Activated T-cell treated with anti-CD3 and anti-CD28 coated beads for 4 hours (primary cell): ENCODE measurements at places on chromosomes 13 and 19.

DNA sequence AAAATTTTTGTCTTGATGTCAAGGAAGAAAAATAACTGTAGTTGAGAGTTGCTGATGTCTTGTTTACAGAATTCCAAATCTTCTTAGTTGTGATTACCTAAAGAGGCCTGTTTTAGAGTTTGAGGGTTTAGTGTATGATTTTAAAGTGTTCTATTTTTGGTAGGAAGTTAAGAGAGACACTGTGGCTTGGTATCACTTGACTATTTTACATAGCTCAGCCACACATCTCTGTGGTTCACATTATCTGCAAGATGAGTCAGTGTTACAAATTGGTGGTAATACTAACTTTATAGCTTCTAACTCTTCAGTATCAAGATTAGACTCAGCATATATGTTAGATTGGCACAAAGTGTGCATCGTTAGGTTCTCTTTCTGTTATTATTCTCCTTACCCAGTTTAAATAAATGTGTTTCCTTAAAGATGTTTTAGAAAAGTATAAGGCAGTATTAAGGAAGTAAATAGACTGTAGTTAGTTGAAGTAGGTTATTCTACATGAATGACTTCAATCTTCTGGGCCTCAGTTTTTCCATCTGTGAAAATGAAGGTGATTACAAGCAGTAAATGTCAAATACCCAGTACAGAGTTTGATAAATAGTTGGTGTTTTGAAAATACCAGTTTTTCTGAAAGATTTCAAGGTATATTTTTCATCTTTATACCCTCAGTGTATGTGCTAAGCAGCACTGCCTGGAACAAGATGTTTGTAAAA is 33.4 kb downstream of the COG6 start:
- DNase-seq: no peak

DNA sequence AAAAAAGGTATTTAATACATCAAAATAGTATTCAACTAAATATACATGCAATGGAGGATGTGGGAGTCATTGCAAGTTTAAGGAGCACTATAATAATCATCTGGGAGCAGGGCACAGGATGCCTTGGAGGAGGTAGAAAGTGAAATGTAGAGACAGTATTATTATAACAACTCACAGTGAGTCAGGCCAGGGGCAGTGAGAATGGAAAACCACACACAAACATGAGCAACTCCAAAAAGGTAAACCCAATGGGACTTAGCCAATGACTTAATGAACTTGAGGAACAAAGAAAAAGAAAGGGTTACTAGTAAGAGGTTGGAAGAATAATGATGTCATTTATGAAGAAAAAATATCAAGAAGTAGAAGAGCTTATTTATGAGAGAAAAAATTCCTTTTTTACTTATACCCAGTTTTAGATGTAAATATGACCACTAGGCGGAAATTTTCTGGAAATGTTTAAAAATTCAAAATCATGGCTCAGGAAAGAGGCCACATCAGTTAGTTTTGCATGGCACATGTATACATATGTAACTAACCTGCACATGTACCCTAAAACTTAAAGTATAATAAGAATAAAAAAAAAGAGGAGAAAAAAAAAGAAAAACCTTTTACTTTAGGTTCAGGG is 389.3 kb downstream of the SUCLA2 start:
- DNase-seq: no peak

- no peak for DNase-seq
These were observed 1.8 kb downstream of the FGF14 start for GRCh38 chr13:102399791-102400674.

DNA sequence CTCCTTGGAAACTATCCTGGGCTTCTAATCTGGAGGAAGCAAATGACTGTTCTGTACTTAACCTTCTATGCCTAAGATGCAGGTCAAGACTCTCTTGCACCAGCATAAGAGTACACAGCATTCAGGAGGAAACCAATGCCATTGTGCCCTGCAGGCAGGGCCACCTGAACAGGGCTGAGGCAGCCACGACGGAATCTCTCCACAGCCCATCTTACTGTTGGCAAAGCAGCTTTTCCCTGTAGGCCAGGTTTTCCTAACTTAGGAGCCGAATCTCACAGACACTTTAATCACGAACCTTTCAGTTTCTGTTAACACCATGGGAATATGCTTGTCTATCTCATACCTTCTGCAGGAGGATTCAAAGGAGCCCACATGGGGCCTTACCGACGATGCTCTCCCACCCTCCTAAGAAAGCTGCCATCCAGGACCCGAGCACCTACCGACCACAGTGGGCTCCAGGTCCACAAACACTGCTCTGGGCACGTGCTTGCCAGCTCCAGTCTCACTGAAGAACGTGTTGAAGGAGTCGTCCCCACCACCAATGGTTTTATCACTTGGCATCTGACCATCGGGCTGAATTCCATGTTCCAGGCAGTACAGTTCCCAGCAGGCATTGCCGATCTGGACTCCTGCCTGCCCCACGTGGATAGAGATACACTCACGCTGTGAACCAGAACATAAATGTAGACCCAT is 2.6 kb downstream of the TUBA3C start:
- DNase-seq: no peak

- no peak for DNase-seq
These were observed 80.5 kb downstream of the MBNL2 start for GRCh38 chr13:97302611-97303010.

DNA sequence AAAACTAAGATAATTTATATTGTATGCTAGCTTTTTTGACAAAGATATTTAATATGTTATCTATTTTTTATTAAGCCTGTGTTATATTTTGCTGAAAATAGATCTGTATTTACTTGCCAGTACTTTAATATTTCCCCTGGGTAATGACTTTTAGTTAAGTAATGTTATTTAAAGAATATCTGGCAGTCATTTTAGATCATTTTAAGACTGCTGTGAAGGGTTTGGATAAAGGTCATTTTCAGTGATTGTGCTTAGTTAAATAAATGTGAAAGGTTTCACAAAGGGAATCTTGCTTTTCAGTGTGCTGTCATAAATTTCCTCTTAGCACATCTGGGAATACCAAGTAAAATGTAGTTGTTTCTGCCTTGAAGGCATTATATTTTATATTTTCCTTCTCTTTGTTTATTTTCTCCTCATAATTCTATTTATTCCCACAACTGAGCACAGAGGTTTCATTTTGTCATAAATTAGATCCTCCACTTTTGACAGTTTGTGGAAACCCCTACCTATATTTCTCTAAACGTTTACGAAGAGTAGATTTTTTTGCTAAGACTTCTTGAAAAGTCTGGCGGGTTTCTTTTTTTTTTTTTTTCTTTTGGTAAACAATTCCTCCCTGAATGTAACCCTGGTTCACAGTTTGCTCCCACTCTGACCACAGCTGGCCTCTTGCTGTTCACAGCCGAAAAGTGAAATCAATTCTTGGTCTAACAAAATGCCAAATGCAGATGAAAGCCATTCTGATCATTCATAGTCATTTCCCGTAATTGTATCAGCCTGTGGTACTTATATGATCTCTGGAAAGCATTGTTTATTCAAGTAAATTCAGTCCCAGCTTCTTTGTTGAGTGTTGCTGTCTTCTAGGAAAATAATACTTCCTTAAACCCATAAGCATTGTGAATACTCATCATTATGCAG is 87.8 kb downstream of the MAB21L1 start:
- DNase-seq: no peak

DNA sequence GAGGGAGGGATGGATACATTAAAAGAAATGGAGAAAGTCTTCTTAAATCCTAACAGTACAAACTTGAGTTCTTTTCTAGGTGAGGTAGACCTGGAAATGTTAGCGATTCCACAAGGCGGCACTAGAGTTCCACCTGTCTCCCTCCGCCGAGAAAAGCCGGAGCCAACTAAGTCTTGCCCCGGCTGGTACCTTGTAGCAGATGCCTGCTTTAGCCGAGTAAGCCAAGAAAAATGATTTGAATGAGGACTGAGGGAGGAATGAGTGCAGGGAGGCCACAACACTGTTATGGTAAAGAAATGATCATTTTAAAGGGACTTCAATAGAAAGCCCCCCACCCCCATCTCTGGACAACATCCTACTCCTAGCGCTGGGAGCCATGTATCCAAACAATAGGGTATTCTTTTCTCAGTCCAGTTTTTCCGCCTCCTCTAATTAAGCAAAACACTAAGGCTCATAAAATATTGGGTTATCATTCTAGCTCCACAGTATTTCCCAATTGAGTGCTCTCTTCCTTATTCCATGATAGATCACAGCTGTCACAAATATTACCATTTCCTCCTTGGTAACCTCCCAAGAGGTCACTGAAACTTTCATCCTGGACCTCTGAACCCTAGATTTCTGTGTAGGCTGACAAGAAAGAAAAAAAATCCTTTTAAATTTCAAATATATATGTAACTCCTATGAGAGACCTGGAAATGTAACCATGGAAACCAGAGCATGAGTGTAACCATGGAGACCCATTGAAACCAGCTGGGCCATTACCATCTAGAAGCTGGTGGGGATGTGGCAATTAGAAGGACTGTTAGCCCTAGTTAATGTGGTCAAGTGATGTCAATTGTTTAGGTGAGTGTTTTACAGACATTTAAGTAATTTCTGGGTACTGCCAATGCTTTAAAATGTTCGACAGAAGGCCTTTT is 58.3 kb downstream of the GPALPP1 start:
- peak; percentile 74 for DNase-seq

- DNase-seq: no peak
These were observed 21.0 kb upstream of the DPP9 start for GRCh38 chr19:4744451-4745174.

- DNase-seq: peak; percentile 41
These were observed 28.5 kb downstream of the ZNF266 start for GRCh38 chr19:9406798-9407352.

GRCh38 chr19:4567584-4568071 is 8.1 kb upstream of the SEMA6B start:
- peak; percentile 55 for DNase-seq
